ENCODE measurements at places on chromosomes 16 and 17.
A peak's percentile ranks its signal among the peaks of the same experiment; 100 is the strongest.

DNA sequence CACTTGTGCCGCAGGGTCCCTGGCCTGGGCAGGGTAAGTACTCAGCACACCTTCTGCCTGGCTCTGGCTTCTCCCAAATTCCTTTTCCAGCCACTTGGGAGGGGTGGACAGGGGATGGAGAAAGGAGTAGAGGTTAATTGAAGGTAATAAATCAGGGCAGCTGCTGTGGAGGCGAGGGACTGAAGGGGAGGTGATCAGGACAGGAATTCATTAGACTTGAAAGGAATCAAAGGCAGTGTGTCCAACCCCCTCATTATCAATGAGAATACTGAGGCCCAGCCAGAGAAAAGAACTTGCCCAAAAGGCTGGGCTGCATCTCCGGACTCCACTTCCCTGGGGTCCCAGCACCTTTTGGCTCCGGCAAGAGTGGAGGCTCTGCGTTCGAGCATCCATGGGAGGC lies 2.4 kb downstream of the SOST start:
- no peak for DNase-seq

- no peak for DNase-seq
Observed at GRCh38 chr17:21542991-21543390, 149.3 kb upstream of the KCNJ18 start.

DNA sequence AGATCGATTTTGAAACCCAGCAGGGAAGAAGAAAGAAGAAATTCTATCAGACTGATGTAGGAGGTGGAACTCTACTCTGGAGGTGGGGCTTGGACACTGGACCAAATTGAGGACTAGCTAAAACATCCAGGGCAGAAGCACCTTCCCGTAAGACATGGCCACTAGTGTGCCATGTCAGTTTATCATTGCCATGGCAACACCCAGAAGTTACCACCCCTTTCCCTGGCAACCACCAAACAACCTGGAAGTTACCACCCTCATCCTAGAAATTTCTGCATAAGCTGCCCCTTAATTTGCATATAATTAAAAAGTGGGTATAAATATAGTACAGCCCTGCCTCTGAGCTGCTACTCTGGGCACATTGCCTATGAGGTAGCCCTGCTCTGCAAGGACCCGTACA lies 66.7 kb downstream of the NACA2 start:
- DNase-seq = no peak

DNA sequence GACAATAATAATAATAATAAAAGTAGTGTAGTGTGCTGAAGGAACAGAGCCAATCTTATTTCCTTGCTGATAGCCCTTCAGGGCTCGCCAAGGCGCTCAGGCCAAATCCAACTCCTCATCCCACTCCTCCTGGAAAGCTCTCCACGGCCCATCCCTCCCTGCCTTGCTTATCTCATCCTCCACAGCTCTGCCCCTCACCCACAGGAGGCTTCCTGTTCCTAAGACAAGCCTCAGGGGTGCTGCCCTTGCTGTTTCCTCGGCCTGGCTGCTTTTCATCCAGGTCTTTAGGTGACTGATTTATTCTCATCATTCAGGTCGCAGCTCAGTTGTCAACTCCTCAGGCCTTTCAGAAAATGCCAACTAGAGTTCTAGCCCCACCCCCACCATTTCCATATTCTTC lies 11.2 kb downstream of the GTF3C1 start:
- no peak for DNase-seq

GRCh38 chr17:38882870-38883269 lies 13.0 kb downstream of the LASP1 start:
- DNase-seq = no peak

DNA sequence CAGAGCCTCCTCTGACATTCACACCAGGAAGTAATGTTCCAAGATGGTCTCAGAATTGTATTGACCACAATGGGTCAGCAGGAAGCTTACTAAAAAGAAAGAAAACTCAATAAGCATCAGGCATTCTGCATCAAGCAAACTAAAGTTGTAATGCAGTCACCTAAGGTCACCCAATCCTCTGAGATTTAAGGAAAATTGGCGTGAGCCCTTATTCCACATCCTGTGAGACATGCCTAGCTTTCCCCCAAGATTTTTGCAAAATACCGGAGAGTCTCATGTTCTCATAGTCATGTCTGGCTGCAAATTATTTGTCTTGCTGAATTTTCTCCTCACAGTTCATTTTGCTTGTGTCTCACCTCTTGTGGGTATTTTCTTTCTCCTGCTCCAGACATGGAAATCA lies 417.1 kb upstream of the SOX9 start:
- no peak for DNase-seq

- peak; percentile 74 for DNase-seq
Observed at GRCh38 chr17:2416010-2416734, 15.3 kb upstream of the MNT start.

DNA sequence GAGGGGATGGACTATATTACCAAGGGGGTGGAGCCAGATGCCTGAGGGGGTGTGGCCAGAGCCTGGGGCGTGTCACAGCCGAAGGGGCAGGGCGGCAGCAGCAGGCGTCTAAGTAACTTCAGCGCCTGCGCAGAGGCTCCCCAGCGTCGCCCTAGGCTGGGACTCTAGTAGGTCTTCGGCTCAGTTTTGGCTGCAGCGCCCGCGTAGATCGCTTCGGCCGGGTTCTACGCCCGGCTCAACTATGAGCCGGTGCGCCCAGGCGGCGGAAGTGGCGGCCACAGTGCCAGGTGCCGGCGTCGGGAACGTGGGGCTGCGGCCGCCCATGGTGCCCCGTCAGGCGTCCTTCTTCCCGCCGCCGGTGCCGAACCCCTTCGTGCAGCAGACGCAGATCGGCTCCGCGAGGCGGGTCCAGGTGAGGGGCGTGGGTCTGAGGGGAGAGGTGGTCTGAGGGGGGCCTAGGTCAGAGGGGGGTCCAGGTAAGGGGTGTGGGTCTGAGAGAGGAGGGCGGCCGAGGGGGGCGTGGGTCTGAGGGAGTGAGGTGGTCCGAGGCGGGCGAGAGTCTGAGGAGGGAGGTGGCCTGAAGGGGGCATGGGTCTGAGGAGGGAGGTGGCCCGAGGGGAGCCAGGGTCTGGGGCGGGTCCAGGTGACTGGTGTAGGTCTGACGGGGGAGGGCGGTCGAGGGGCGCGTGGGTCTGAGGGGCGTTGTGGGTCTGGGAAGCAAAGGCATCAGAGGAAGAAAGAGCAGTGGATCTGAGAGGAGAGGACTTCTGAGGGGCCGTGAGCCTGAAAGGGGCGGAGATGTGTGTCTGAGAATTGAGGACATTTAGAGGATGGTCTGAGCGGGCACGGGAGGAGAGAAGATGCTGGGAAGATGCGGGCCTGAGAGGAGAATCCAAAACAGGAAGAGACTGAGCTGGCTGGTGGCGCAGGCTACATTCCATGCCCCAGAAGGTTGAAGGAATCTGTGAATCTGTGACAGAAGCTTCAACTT lies at the start of gene LPCAT2:
Gene LPCAT2, plus strand, starts transcription at position 132 of the 991 bp plus-strand sequence. Its CDS starts 110 bp downstream, at position 242.
- DNase-seq = no peak

DNA sequence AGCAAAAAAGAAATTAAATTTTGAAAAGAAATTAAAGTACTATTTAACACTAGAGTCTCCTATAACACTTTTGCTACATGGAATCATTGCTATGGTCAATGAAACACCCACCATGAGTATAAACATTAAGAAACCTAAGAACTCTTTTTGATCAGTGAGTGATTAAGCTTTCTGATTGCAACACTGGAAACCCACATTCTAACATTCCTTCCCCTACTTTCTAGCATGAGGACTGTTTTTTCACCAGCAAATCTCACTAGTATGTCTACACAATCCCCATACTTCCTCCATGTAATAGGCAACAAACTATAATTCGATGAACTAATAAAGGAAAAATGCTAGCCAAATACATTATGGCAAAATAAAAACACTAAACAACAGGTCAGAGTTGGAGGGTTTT lies 54.7 kb downstream of the SKAP1 start:
- DNase-seq = no peak

DNA sequence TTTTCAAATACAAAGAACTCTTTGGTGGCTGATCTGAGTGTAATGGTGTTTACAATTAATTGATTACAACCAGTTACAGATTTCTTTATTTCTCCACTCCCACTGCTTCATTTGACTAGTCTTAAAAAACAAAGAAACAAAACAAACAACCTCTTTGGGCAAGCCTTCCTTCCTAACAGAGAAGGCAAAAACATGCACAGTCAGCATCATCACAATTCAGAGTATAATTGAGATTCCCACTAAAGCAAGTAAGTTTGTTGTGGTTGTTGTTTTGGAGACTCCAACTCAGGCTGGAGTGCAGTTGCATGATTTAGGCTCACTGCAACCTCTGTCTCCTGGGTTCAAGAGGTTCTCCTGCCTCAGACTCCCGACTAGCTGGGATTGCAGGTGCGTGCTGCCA lies 40.4 kb downstream of the GDPD1 start:
- DNase-seq = no peak

DNA sequence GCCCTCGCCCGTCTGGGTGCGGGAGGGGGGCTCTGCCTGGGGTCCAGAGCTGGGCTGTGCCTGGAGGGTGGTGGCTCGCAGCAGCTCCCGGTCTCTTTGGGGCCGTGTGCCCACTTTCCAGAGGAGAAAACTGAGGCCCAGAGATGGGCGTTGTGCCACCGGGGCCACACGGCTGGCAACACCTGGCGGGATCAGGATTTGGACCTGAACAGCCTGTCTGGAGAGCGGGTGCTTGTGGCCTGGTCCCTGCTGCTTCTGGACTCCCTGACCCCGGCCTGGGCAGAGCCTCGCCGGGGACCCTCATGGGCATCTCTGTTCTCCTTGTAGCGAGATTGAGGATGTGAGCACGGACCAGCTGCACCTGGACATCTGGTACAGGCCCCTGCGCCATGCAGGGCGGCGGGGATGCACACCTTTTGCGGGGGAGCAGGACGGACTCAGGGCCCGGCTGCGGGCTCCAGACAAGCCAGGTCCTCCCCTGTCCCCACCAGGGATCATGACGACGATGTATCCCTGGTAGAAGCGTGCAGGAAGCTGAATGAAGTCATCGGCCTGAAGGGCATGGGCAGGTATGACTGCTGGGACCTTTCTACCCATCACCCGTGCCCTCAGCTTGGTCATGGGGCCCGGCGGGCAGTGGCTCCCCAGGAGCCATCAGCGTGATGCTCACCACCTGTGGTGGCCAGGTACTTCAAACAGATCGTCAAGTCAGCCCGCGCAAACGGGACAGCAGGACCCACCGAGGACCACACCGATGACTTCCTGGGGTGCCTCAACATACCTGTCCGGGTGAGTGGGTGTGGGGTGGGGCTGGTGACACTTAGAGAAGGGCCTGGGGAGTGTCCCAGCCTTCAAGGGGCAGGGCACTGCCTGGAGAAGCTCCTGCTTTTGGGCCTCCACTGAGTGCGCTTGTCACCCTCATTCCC lies 8.3 kb downstream of the BAIAP3 start:
- DNase-seq = no peak

DNA sequence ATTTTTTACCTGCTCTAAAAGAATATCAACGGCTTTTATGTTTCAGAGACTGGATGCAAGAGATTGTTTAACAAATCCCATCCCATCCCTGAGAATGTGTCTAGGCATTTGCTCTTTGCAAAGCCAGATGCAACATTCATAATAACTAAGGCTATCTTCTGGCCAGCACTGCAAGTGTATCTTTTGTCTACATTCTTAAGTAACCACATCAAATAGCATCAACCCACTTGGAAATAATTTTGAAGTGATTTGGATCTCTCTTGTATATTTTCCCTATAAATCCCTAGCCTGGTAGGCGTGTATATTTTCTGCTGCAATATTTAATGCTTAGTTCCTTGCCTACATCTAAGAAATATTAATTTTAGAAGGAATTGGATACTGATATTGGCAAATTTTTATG lies 64.3 kb downstream of the PIGL start:
- DNase-seq = no peak

GRCh38 chr17:17661834-17662385 lies 19.3 kb upstream of the RAI1 start:
- no peak for DNase-seq

GRCh38 chr17:60089096-60089806 lies 10.5 kb upstream of the HEATR6 start:
- no peak for DNase-seq

- DNase-seq = no peak
Observed at GRCh38 chr16:19898924-19899604, 14.4 kb upstream of the GPRC5B start.

GRCh38 chr17:40945414-40945813 lies 8.0 kb upstream of the KRT23 start:
- no peak for DNase-seq

DNA sequence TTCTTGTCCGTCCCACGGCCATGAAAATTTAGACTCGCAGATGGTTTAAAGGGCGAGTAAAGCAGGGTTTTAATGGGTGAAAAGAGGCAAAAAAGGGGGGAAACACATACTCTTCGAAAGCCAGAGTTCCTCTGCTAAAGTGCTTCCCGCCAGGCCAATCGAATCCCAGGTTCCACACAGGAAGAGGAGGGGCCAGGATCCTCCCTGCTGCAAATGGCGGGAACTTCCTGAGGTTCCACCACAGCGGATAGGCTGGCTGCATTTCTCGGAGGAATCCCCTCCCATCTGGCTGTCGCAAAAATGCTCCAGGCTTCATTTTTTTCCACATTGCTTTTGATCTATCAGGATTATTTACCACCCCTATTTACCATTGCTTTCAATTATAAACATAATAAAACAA lies 670.1 kb upstream of the CA10 start:
- DNase-seq = no peak

DNA sequence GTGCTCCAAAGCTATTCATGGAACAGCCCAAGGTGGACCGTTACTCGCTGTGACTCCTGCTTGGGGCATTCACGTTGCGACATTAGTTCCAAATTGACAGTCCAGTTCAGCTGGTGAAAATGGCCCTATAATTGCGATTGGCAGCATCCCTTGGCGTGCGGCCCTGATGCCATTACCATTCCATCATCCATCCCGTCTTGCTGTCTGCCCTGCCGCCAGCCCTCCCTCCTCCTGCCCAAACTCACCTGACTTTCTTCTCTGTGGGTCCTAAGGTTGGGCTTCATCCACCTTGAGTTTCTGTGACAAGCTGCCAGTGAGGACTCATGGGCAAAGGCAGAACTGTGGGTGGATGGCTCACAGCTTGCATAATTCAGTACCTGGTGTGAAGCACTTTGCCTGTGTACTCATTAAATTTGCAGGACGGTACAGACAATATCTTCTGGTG lies 104.6 kb downstream of the RPTOR start:
- no peak for DNase-seq

- DNase-seq = no peak
Observed at GRCh38 chr17:2093349-2093748, 38.4 kb downstream of the HIC1 start.

- no peak for DNase-seq
Observed at GRCh38 chr17:35991075-35991474, 4.5 kb upstream of the CCL14 start.

DNA sequence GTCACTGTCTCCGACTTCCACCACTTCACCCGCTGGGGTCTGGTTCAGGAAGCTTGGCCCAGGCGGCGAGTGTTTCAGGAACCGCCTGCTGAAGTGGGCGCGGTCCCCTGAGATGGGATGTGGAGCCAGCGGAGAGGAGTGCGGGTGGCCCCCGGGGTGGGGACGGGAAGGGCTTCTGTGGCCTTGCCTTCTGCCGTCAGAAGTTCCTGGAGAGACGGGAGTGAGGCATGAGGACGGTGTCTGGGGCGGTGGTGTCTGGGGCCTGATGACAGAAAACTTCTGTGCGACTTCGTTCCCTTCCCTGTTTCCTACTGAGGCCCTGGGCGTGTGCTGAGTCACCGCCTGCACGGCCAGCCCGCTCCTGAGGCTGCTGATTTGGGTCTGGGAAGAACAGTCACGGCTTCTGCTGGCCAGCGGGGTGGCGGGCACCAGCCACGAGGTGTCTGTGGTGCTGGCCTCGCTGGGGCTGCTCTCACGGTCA lies 12.3 kb upstream of the NLRC3 start:
- DNase-seq = no peak

Data from stimulated activated CD8-positive, alpha-beta memory T cell treated with anti-CD3 and anti-CD28 coated beads, Interleukin-2, amount 100 ng/mL, for 1 hour (primary cell).